ENCODE measurements at places on chromosomes 12 and 14.

- DNase-seq = no peak
Measured at GRCh38 chr12:69884386-69884785, 59.4 kb downstream of the MYRFL start.

DNA sequence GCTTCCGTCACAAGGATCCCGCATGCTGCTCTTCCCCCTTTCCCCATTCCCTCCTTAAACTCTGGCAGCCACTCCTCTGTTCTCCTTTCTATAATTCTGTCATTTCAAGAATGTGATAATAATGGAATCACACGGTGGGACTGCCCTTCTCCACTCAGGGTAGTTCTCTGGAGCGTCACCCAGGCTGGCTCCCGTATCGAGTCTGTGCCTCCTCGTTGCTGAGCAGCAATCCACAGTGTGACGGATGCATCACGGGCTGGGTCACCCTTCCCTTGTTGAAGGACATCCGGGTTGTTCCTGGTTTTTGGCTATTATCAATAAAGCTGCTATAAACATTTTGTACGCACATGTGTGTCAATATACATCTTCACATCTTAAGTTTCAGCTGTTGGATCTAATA lies 5.7 kb upstream of the SYNE3 start:
- no peak for DNase-seq

DNA sequence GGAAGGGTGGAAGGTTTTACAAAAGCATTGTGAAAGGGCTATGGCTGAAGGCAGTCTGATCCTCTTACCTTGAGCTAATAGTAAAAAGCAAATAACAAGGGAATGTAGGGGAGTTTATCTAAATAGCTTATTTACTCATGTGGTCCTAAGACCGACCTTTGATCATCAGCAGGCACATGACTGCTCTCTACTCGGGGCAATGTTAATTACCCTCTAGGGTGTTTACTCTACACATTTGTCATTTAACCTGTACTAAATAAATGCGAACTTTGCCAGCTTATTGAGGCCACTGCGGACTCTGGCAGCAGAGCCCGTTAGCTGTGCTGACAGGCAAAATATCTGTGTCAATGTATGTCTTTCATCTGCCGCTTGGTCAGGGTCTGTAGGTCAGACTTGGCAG lies 768.3 kb upstream of the ATXN7L3B start:
- no peak for DNase-seq

DNA sequence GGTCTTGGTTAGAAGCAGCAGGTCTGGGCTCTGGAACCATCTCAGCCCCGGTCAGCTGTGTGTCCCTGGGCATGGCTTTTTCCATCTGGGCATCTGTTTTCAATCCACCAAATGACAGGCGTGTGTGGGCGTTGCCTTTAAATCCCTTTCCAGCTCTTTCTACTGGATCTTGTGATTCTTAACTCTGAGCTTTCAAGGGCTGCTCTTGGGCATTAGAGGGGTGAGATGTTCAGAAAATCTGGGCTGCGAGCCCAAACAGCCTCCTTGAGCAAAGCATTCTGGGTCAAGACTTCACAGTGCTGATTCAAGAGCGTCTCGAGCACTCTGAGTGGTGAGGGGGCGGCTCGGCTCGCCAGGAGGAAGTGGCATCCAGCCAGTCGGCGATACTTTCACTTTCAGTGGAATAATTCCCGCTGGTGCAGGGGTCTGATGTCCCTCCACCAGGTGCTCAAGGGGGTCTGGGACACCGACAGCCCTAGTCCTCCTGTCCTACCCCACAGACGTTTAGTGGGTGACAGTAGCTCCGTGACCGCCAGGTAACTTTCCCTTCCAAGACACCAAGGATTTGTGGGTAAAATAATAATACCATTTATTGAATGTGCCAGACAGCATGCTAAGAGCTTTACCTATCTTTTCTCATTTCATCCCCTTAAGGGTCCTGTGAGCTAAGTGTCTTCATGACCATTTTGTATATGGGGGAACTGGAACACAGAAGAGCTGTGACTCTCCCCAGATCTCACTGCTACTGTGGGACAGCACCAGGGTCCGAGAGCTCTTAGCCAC lies 114.0 kb downstream of the PLXNC1 start:
- DNase-seq = peak; percentile 68

DNA sequence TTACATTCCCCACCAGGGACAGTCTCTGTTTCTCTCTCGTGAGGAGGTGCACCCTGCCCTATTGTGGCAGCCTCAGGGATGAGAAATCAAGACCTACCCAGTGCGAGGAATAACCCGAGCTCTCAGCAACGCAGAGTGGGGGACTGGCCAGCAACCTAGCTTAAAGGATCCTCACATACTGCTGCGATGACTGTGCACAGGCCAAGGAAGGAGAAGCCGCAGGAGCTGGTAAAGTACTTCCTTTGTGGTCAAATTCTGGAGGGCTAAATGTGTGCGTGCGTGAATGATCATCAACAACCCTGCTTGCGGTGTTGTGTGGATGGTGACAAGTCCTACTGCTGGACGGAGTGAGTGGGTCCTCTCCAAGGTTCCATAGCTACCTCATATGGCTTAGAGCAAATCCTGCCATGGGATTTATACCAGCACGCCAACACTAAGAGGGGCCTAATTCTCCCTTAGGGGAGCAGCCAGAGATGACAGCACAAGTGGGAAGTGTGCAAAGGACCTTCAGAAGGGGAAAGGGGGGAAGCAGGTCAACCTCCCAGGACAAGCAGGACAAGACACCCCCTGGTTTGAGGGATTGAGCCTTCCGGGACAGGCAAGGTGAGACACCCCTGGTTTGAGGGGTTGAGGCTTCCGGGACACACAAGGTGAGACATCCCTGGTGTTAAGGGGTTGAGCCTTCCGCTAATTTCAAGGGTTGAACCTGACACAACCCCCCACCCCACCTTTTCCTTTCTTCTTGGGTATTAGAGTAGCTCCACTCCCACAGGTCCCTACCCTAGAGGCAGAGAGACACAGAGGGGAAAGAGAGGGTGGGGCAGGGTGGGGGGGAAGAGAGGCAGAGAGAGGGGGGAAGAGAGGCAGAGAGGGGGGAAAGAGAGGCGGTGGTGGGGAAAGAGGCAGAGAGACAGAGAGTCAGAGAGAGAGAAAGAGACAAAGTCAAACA lies 58.8 kb upstream of the AP4S1 start:
- no peak for DNase-seq

GRCh38 chr12:57235017-57235727 lies 5.7 kb downstream of the SHMT2 start:
- no peak for DNase-seq

GRCh38 chr14:90857866-90858265 lies 41.6 kb upstream of the TTC7B start:
- no peak for DNase-seq

- DNase-seq = no peak
Measured at GRCh38 chr12:12265571-12266388, 1.1 kb downstream of the LRP6 start.

DNA sequence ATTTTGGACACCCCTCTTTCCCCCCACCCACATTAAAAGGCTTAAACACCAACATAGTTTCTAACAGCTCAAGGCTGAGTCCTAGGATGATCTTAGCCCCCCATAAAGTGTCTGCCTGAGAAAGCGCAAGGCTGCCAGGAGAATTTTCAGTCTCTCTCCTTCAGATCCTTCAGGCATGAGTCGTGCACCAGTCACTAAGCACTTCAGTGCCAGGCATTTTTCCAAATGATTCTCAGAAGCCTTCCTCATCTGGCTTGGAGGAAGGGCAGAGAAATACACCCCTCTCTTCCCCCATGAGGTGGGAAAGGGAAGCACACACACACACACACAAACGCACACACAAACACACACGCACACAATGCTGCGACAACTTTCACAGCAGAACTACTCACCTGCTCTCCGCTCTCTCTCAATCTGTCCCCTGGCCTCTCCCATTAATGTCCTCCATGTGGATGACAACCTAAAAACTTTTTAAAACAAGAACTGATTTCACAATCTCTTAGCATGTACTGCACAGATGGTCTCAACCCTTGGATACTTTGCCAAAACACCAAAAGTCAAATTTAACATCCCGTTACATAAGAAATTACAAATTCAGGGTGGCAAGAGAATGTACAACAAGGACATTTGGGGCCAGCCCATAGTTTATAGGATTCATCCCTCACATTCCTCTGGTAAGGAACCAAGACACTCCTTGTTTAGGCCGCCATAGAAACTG lies 49.8 kb downstream of the CKAP4 start:
- DNase-seq = no peak

GRCh38 chr12:48889679-48890078 lies 24.0 kb upstream of the RND1 start:
- no peak for DNase-seq
